ENCODE measurements at places on chromosomes 12 and 14.

- DNase-seq, result no peak
Observed at GRCh38 chr14:68658943-68659931, 133.6 kb downstream of the ZFP36L1 start.

DNA sequence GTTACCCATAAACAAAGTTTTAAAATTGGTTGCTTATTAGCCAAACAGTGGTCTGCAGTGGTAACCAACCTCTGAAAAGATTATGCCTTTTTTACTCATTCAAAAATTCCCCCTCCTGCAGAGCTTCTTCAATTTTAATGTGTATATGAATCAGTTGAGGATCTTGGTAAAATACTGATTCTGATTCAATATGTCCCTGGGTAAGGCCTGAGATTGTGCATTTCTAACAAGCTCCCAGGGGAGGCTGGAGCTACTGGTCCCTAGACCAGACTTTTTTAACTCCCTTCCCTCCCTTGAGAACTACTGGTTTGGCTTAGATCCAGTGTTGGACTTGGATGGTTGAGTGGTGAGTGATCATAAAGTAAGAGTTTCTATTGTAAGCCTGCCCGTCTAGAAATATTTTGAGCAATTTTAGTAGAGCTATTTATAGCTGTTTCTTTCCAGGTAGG lies 90.2 kb downstream of the FUT8 start:
- no peak for DNase-seq

GRCh38 chr14:104399432-104400155 lies 180.0 kb upstream of the C14orf180 start:
- DNase-seq, result no peak

DNA sequence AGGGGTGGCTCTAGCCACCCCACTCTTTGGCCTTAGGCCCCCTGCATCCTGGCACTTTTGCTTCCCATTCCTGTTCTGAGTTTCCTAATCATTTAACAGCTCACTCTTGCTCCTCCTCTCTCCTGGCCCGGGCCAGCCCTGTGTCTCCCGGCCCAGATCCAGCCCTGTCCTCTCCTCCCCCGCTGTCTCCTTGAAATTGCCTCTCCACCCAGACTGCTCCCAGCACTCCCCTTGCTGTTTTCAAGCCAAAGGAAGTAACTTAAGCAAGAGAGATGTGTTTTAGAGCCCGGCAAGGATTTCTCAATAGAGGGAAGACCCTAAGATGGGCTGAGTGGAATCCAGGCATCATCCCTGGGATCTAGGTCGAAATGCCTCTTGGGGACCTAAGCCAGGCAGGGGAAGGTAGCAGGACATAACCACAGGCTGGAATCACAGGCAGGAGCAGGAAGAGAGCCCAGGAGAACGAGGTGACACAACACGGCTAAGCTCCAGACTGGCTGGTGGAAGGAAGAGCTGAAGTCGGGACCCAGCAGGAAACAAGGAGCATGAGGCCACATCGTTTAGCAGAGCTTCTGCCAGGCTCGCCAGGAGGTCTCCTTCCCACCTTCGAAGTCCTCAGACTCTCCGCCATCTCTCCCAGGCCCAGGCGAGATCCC lies 2.0 kb upstream of the LRP1-AS start:
- DNase-seq, result no peak

GRCh38 chr14:23158779-23159178 lies 24.7 kb downstream of the SLC7A8 start:
- DNase-seq, result no peak

DNA sequence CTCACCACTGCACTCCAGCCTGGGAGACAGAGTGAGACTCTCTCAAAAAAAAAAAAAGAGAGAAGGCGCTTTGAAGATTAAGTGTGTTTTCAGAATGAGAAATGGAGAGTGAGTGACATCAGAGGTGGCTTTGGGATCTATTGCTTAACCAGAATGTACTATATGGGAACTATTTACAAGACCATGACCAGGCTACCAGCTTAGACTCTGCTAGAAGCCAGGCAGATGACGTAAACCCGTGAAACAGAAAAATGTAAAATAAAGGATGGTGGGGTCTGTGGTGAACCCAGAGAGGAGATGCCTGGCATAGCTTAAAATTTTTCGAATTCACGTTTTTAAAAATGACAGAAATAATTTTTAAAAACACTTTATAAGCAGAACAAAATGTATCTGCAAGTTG lies 82.0 kb downstream of the IFT43 start:
- DNase-seq, result no peak

GRCh38 chr12:114670291-114670980 lies 13.5 kb downstream of the TBX3 start:
- DNase-seq, result no peak

- DNase-seq, result no peak
Observed at GRCh38 chr12:49933796-49934195, 16.7 kb upstream of the AQP2 start.

DNA sequence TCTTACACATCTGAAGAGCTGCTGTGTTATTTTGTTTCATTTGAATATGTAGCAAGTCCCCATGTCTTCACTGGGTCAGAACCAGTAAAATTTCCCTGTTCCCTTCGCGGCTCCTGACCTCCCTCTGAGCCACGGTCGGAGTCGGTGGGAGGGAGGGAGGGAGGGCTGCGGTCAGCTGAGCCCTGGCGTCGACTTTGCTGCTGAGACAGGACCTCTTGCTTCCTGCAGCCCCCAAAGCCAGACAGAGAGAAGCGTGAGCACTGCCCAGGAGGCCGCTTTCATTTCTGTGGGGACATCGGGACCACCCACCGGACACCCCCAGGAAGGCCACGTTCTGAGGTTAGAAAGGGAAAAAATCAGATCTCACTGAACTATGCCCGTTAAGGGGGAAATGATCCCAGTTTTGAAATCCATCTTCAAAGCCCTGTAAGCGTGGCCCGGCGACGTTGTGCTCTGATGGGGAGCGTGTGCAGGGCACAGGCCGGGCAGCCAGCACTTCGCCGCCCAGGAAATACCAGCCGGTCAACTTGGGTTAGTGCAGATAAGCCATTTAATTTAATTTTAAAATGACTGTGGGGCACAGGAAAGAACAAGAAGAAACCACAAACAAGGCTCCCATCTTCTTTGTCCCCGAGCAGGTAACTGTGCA lies 42.1 kb downstream of the NOC4L start:
- DNase-seq, result no peak

DNA sequence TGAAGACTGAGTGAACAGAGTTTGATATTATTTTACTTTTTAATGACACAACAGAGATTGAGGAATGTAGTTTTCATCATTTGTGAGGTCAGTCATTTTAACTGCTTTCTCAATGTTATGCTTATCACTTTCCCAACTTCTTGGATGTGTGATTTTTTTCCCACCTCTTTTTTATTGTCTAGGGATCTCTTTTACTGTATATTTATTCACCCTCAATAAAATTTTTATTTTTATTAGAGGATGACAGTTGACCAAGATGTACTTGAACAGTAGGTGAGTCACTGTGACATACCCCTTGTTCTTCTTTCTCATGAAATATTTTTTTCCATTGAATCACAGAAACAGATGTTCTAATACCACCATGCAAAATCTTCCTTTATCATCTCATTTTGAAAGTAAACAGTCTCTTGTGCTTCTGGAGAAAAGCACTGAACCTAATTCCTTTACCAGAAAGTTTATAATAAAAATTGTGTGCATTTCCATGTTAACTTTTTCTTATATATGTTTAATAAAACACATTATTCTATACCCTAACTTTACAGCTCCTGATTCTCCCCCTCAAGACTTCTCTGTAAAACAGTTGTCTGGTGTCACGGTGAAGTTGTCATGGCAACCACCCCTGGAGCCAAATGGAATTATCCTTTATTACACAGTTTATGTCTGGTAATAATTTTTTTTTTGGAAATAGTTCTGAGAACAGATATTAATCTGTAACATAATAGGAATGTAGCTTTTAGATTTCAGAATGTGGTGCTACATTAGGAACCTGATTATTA lies 65.9 kb downstream of the PTPRQ start:
- no peak for DNase-seq

DNA sequence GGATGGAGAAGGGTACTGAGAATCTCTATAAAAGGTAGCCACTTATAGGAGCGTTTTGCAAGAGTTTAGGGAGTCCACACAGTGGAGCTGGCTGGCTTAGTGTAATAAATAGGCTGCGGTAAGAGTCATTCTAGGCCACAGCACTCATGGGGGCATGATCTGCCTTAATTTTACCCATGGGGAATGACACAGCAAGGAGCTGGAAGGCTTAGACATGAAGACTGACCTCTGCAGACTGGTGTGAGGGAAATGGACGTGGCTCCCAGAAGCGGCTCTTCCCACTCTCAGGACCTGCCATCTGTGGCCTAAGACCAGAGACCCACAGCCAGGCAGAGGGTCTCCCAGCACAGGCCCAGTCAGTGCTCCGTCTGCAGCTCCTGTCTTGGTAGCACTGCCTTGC lies 173.3 kb downstream of the PPM1H start:
- no peak for DNase-seq

DNA sequence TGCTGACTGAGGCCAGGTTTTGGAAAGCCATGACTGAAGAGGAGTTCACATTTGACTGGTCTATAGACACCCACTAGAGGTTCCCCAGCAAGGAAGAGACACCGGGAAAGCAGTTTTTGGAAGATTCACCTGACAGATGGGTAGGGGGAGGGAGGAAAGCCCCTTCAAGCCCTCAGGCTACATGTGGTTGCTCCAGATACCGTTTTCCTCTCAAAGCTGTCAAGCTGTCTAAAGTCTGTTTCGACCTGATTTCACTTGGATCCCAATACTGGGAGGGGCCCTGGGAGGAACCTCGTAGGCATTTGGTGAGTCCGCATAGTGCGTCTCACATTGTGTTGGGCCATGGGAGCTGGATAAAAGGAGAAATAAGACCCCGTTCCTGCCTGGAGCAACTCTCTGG lies 1.7 kb upstream of the LRP1 start:
- no peak for DNase-seq

GRCh38 chr12:41724216-41724615 lies 420.5 kb downstream of the GXYLT1 start:
- DNase-seq, result no peak

- no peak for DNase-seq
Observed at GRCh38 chr14:59150990-59151389, 37.5 kb upstream of the DAAM1 start.

- DNase-seq, result no peak
Observed at GRCh38 chr14:101559624-101560533, 1.4 kb upstream of the DIO3 start.

All from pulmonary artery endothelial cell (primary cell).